ENCODE measurements at places on chromosomes 7 and 10.

GRCh38 chr10:42755556-42756093 lies 27.0 kb upstream of the BMS1 start:
- no peak for DNase-seq

DNA sequence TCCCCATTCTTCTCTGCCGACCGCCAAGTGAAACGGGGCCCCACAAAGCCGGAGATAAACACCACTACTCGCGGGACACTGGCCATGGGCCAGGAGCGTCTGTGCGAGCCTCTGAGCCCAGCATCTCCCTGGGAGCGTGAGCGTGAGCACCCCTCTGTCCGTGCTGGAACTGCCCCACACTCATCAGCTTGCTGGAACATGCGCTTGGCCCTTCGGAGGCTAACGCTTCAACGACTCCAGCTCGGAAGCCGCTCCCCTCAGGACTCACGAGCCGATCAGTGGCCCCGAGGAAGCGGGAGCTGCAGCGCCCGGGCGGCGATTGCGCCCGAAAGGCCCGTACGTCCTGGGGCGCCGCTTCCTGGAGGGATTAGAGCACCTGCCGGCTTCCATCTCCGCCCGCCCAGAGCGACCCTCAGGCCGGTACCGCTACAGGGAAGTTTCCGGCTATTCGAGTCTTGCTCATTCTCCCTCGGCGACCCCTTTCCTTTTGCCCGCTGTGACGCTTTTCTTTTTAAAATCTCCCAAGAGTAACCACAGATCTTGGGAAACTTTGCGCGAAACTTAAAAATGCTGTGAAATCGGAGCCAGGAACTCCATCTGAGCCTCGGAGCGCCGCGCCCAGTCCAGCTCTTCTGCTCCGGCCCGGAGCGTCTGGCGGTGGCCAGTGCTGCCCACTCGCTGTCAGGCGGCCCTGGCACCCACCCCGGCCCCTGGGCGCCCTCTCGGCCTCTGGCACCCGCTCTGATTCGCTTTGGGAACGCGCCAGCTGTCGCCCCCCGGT lies 1.0 kb downstream of the TLL2 start:
- DNase-seq = no peak

DNA sequence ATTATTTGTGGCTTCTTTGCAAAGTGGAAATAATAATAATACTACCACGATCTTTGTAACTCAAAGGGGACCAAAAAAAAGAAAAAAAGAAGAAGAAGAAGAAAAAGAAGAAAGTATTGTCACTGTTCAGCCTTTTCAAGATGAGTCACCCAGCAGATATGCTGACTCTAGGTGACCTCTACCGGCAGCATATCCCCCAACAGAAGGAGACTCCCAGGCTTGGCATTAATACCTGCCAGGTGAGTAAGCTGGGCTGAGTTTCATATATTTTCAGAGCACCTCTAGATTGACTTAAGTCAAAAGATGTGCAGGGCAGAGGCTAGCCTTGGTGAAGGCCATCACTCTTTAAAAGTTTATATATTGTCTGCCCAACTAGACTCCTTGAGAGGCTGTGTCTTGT lies 30.4 kb upstream of the GPR26 start:
- no peak for DNase-seq

- DNase-seq = no peak
Observed at GRCh38 chr7:37083311-37084096, 359.2 kb upstream of the AOAH start.

- DNase-seq = no peak
Observed at GRCh38 chr7:9488555-9488954, 1055.1 kb downstream of the NXPH1 start.

Data from thoracic aorta (tissue), 2 donors.